ENCODE measurements at places on chromosomes 3 and 15.

GRCh38 chr3:153621953-153622352 lies 459.9 kb downstream of the RAP2B start:
- no peak for DNase-seq

DNA sequence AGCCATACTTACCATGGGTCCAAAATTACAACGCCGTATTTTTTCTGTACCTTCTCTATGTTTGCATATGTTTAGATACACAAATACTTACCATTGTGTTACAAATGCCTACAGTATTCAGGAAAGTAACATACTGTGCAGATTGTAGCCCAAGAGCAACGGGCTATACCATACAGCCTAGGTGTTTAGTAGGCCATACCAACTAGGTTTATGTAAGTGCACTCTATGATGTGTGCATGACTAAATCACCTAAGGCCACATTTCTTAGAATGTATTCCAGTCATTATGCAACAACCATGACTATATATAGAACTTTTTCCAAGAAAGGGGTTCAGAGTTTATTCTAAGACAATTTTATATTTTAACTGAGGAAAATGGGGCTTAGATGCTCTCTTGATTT lies 411.7 kb downstream of the MAGI1 start:
- DNase-seq: no peak

- DNase-seq: no peak
These were observed 5.0 kb upstream of the DNAJB8 start for GRCh38 chr3:128471720-128472119.

DNA sequence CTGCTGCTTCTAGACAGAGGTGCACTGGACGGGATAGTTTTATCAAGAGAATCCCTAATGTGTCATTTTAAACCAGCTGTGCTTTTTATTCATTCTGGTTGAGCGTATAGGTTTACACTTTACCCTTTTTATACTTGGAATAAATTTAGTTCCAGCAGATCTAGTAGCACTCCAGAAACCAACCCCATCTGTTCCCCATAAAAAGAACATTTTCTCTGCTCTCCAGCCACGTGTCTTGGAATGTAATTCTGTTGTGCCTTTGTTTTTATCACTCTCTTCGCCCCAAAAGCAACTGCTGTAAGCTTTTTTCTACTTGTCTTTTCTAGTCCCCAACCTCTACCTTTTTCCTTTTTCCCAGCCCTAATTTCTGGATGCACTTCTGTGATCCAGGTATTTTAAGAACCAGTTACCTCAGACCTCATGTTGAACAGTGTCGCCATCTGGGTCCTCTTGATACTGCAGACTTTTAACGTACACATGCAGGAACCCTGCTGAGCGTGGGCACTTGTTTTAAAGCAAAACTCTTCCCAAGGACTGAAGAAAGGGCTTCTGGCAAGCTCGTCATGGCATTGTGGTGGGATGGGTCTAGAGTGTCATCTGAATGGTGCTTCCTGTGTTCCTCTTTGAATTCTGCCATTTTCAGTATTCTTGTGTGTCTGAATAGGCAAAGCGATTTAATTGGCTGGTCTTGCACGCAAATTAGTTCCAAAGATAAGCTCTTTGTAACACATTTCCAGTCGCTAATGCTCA lies 5.7 kb upstream of the EXOG start:
- DNase-seq: no peak

DNA sequence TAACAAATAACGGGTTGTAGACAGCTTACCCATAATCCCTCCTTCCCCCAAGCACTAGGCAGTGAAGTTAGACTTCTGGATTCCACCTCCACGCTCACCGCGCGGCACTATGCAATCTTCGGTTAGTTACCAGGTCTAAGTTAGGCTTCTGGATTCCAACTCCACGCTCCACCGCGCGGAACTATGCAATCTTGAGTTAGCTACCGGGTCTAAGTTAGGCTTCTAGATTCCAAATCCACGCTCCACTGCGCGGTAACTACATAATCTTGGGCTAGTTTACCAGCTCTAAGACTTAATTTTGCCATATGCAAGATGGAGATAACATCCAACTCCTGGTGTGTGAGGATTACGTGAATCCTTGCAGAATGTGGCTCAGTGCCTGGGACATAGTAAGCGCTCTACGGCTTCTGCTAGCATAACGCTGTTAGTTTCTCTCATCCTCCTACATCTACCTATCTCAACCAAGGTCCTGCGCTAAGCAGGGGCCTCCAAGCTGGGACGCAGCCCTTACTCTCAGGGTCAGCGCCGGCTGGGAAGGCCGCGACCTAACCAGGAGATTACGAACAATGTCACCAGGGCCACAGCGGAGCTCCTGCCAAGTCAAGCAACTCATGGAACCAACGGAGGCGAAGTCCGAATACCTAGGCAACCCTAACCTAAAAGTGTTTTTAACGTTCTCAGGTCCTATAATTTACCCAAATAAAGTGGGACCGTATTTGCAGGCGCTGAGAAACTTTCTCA lies 497 bp upstream of the RPLP1 start:
- peak; percentile 60 for DNase-seq

GRCh38 chr15:100762913-100763834 lies 116.5 kb upstream of the ALDH1A3 start:
- DNase-seq: no peak

DNA sequence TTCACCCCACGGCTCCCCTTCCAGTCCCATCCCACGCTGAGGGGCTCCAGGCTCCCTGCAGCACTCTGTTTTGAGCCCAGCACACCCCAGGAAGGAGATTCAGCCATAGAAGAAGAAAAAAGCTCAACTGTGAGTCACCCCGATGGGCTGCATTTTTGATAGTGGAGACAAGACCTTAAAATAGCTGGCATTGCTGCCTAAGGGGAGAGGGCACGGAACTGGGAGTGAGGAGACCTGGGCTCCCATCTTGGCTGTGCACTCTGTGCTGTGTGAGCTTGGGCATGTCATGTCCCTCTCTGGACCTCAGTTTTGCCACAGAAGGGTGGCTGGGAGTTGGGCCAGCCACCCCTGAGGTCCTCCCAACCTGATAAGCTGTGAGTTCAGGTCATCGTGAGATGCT lies 57.2 kb upstream of the SMAD6 start:
- DNase-seq: no peak

GRCh38 chr3:13347390-13347950 lies 72.7 kb downstream of the NUP210 start:
- DNase-seq: no peak

DNA sequence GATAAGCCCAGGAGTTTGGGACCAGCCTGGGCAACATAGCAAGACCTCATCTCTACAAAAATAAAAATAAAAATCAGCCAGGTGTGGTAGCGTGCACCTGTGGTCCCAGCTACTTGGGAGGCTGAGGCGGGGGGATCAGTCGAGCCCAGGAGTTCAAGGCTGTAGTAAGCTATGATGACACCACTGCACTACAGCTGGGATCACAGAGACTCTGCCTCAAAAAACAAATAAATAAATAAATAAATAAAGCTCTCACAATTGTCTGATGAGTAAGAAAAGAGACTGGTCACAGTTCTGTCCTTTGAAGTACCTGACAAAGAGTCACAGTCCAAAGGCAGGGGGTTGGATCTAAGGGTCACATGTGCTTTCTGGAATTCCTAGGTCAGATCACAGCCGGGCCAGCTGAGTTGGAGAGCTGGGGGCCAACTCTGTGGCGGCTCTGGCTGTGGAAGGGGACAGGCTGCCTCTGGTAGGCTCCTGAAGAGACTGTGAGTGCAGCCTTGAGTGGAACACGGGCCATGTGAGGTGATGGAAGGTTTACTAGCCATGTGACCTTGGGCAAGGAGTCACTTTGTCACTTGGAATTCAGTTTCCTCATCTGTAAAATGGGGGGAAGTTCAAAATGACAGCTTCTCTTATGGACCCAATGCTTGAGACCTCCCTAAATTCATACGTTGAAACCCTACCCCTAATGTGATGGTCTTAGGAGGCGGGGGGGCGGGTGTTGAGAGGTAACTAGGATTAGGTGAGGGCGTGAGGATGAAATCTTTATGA lies 47.2 kb downstream of the WHAMM start:
- no peak for DNase-seq

GRCh38 chr3:44905446-44906157 lies 31.2 kb downstream of the TGM4 start:
- no peak for DNase-seq

- DNase-seq: no peak
These were observed 9.6 kb downstream of the DENND6A start for GRCh38 chr3:57683286-57683685.

DNA sequence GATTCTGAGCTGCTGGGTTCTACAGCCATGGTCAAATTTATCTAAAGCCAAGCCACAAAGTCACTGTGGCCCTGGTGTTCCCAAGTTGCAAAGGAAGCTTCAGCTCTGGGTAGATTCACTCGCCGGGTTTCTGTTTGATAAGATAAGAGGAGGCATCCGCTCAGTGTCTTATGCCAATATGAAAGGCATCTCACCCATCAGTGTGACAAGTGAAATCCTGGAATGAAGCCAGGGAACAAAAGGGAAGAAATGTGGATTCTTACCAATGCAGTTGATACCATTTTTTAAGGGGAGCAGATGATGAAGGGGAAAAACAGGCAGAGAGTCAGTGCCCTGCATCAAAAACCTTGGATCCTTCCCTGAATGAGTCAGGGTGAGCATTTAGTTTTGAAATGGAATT lies 2.8 kb upstream of the CPNE4 start:
- DNase-seq: no peak

GRCh38 chr3:7929319-7929889 lies 572.2 kb upstream of the LMCD1 start:
- DNase-seq: no peak

- no peak for DNase-seq
These were observed at the start of gene TIGIT for GRCh38 chr3:114293838-114294535. TSS of gene TIGIT (plus strand) at chr3:114294028. CDS start at chr3:114294062, 34 bp downstream.

DNA sequence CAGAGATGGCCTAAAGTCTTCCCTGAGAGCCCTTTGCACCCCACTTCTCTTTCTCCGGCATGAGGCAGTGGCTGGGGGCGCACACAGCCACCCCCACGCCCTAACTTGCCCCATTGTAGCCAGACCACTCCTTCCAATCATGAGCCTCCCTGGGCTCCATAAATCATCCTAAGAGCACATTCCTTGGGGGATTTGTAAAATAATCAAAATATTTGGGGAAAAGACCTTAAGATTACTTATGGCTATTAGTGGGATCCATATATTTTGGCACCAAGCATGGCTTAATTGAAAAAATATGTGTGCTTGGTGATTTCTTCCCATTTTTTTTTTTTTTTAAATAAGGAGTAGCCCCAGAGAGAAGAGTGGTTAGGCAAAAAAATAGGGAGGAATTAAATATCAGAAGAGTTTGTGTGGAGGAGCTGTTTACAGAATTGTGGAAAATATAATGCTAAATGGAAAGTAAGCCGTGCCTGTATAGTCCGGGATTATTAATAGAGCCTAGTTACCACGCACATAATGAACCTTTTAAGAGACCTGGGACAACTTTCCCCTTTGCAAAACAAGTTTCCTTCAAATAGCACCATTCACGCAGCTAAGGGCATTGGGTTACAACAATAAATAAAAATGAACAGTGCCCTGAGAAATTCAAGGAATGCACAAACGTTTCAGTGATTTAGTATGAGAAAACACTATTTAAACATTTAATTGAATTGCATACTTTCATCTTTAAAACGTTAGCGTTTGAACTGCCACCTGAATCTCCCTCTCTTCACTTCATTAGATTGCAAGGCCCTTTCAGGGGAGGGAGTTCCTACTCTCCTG lies 46.1 kb downstream of the SMAD6 start:
- DNase-seq: no peak

GRCh38 chr3:18188491-18188890 lies 236.6 kb downstream of the SATB1 start:
- DNase-seq: no peak

- DNase-seq: peak; percentile 35
These were observed 75.2 kb downstream of the NEO1 start for GRCh38 chr15:73127302-73127936.

GRCh38 chr15:66698971-66699370 lies 3.1 kb upstream of the SMAD6 start:
- DNase-seq: no peak

GRCh38 chr15:69200832-69201745 lies 40.7 kb downstream of the GLCE start:
- no peak for DNase-seq

- DNase-seq: peak; percentile 29
These were observed at the start of gene CHRNA7 for GRCh38 chr15:32029862-32030781. TSS of gene CHRNA7 (plus strand) at chr15:32030515. CDS start at chr15:32030595, 80 bp downstream.

GRCh38 chr15:97177151-97177577 lies 783.3 kb upstream of the ARRDC4 start:
- no peak for DNase-seq
